ENCODE measurements at places on chromosomes 5 and 9.
A peak's percentile ranks its signal among the peaks of the same experiment; 100 is the strongest.

GRCh38 chr9:251398-251797 lies 36.7 kb downstream of the DOCK8 start:
- no peak for DNase-seq

DNA sequence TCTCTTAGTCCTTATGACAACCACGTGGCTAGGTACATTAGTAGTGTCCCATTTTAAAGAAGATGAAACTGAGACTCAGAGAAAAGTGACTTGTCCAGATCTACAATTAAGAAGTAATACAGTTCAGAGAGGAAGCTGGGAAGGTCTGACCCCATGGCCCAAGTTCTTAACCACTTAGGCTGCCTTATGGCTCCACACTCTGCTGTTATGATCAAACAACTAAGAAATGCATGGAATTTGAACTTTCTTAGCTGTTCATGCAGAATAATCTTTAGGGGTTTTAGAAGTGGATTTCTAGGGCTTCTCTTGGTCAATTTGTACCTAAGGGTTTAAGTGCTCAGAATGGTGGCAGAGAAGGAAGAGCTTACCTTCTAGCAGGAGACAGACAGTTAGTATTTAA lies 128.0 kb upstream of the MSX2 start:
- DNase-seq = no peak

- DNase-seq = no peak
These were observed 59.5 kb downstream of the OLFM1 start for GRCh38 chr9:135146766-135147473.

DNA sequence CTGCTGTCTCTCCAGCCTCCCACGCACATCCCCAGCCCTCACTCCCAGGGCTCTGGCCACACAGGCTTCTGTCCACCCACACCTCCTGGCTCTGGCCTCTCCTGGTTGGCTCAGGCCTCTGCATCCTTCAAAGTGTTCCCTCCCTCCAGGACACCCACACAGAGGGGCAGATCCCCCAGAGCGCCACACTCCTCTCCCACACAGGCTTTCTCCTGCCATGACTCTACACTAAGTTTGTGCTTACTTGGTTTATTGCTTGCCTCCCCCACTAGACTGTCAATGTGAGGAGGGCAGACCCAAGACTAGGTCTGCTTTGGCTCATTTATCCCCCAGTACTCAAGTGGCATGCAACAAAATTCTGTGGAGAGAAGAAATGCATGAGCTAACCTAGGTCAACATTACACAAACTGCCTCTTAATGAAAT lies 67.0 kb upstream of the SPOCK1 start:
- DNase-seq = no peak

DNA sequence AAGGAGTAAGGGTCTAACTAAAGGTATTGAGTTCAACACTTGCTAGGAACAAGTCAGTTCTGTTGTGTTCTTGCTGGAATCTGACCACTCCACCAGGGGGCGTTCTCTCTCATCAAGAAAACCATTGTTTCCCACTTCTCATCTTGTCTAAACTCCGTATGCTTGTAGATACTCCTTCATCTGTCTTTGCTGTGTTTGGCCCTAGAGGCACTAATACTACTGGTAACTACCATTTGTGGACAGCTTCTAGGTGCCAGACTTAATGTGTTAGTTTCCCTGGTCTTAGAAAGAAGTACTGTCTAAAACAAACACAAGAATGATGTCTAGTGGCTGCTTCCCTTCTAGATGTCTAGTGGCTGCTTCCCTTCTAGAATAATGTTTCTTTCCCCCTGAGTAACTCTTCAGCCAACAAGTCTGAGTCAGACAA lies 18.7 kb upstream of the PTPDC1 start:
- peak; percentile 77 for DNase-seq

GRCh38 chr5:125970631-125971307 lies 452.4 kb upstream of the GRAMD2B start:
- no peak for DNase-seq

- peak; percentile 25 for DNase-seq
These were observed 56.2 kb downstream of the PLAC8L1 start for GRCh38 chr5:146048994-146049703.

- DNase-seq = no peak
These were observed 28.4 kb upstream of the CAST start for GRCh38 chr5:96633820-96634219.

DNA sequence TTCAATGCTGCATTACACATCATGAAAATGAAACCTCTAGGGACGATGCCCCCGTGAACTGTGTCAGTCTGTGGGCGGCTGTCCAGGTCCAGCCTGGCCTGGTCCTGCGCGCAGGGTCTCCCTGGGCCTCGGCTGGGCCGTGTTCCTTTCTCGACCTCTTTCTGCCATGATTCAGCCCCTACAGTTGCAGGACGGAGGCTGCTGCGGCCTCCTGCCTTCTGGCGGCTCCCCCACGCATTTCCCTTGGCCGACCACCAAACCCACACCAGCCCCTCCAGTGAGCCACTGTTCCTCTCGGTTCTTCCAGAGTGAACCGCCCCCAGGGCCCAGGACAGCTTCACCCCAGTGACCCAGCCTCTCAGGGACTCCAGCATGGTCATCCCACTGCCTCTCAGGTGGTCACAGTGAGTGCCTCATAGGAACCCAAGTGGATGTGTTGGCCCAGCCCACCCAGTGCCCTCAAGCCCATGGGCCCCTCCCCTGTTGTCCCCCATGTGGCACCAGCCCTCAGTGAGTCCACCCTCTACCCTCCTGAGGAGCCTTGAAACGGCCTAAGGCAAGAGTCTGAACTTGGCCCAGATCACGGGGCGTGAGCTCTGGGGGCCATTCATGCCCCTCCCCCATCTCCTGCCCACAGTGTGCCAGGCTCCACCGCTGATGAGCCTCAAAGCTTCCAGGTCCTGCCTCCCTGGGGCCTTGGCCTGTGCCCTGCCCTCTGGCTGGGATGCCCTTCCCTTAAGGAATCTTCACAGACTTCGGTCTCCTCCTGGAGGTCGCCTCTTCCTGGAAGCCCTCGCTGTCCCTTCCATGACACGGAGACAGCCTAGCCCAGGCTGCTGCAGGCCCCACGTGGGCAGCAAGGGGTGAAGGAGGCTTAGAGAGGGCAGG lies 10.0 kb upstream of the CLIC3 start:
- no peak for DNase-seq
